ENCODE measurements at places on chromosomes 7 and 10.

GRCh38 chr7:135098391-135098790 lies 49.5 kb upstream of the TMEM140 start:
- no peak for DNase-seq

DNA sequence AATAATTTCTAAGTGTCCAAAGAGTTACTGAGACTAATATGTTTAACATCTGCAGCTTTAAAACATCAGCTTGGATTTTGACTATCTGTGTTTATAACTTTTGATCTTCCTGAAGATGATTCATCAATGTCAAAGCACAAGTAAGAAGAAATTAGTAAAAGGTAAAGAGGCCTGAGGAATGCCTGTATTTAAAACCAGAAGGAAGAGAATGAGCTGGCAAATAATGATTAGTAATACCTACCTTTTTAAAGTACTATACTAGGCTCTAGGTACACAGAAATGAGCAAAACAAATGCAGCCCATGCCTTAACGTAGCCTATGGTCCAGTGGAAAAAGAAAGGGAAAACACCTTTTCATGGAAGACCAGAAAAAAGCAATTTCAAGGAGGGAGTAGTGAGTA lies 158.0 kb downstream of the KCND2 start:
- DNase-seq = no peak

DNA sequence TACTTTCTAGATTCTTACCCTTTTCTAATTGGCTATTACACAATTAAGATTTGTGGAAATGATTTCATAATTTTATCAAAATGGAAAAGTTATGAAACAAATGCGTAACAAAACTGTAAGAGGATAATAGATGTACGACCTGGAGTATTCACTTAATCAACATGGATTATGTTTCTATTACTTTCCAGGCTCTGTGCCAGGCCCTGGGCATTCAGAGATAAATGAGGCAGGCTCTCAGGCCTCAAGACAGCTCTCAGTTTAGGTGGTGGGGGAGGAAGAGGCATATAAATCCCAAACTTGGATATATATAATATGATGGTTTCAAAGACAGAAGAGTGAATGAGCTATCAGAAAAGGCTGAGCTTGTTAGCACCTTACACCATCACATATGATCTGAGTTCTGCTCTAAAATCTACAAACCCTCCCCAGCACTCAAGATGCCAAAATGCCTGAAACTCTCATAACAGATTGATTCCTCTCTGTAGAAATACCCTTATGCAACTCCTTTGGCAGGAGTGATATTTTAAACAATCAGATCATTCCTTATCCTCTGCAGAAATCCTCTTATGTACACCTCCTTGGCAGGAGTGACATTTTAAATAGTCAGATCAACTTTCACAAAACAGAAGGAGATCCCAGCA lies 42.5 kb downstream of the ACBD5 start:
- no peak for DNase-seq

- DNase-seq = no peak
Measured at GRCh38 chr7:157994319-157994718, 593.3 kb downstream of the PTPRN2 start.

- no peak for DNase-seq
Measured at GRCh38 chr7:5428478-5429252, 5.0 kb upstream of the TNRC18 start.

DNA sequence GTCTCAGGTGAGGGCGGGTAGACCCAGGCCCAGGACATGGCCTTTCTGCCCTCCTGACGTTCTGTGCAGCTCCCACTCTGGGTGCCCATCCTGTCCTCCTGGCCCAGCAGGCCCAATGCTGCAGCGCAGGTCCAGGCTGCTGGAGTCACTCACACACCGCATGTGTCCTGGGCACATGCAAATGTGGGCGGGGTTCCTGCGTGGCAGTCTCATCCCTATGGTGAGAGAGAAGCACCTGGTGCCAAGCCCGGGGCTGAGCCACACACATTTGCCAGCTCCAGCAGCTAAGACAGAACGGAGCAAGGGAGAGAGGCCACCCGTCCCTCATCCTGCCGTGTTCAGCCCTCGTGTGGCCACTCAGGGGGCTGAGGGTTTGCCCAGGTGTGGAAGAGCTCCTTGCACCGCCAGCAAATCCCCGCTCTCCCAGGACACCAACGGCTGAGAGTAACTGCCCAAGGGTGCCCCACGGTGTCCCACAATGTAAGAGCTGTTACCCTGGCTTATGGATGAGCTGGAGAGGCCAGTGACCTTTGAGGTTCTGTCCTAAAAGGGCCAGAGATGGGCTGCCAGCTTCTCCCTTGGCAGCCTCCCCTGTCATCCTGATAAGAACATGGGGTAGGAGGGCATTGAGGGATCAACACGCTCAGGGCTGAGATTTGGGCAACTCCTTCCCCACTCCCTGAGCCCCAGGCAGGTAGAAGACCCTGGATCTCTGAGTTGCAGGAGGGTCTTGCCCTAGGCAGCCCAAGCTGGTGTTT lies 4.4 kb downstream of the FUOM start:
- DNase-seq = no peak
